ENCODE measurements at places on chromosomes 4 and X.

GRCh38 chrX:115892787-115893671 is 277.5 kb upstream of the AGTR2 start:
- no peak for DNase-seq

- no peak for DNase-seq
These were observed 81.5 kb downstream of the ARX start for GRCh38 chrX:24934279-24934678.

DNA sequence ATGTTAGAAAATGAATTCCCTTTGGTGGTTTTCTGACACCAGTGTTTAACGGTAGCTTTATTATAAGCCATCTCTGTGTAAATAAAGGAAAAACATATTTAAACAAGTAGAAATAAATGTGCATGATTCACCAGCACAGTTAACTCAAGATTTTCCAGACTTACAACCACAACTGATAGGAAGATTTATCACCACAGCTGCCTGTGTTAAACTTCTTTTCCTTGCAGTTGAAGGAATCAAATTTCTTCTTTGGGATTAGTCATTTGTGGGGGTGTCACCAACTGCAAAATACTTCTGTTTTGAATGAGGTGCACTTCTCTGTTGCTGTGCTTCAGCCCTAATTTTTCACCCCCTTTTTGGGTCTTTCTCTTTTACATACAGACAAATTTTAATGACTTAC is 128.1 kb upstream of the STK26 start:
- DNase-seq: no peak

DNA sequence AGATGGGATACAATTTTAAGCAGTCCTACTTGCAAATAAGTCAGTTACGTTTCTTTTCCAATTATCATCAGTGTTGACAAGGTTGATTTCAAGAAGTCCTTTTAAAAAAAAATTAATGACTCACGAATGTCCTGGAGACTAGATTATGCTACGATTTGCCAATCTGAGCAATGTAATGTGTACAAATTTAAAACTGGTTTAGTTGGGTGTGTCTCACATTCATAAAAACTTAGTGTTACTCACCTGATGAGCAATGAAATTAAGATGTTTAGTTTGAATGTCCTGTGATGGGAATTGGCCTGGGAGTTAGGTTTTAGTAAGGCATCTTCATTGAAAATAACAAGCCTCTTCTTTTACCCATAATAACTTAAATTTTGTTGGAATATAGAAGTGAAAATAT is 136.7 kb upstream of the POF1B start:
- no peak for DNase-seq

DNA sequence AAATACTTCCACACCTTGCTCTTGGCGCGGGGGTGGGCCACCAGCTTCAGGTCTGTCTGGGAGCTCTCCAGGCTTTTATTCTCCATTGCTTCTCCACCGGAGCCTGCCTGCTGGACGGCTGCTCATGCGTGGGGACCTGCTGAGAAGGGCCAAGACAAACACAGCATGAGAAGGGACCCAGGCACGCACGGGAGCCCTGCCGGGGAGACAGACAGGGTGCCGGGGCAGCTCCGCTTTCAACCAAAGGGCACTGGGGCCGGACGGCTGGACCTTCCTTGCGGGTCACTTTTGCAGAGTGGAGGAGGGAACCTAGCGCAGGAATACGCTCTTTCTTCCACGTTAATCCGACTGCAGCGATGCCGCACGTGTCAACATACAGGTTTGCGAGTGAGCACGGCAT is 10.1 kb downstream of the DHRSX start:
- DNase-seq: no peak

GRCh38 chr4:109990261-109991257 is 77.9 kb downstream of the EGF start:
- no peak for DNase-seq

DNA sequence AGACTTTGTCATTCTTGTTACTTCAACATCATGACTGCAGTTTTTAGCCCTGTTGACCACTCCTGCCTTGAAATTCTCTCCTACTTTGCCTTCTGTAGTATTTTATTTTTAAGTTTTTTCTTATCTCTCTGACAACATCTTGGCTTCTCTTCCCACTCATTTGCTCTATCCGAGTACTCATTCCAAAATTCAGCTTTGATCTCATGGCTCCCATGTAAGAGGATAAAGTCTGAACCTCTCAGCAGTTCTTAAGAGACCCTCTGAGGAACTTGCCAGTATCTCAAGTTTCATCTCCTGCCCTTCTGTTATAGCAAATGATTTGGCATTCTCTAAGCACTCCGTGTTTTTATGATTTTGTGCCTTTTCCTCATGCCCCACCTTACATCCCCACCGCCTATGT is 67.7 kb downstream of the GALNT7 start:
- DNase-seq: no peak

DNA sequence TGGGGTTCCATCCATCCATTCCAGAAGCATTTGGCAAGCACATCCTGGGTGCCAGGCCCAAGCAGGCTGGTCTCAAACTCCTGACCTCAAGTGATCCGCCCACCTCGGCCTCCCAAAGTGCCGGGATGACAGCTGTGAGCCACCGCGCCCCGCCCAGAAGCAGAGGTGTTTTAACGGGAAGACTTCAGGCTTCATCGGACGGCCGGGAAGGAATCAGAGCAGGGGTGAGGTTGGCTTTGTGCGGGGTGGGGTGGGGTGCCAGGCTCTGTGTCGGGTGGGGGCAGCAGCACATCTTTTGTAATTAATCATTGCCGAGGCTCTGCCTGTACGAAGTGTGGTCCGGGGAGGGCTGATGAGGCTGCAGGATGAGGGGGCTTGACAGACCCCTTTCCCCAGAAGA is 5.1 kb upstream of the SLC25A6 start:
- no peak for DNase-seq

DNA sequence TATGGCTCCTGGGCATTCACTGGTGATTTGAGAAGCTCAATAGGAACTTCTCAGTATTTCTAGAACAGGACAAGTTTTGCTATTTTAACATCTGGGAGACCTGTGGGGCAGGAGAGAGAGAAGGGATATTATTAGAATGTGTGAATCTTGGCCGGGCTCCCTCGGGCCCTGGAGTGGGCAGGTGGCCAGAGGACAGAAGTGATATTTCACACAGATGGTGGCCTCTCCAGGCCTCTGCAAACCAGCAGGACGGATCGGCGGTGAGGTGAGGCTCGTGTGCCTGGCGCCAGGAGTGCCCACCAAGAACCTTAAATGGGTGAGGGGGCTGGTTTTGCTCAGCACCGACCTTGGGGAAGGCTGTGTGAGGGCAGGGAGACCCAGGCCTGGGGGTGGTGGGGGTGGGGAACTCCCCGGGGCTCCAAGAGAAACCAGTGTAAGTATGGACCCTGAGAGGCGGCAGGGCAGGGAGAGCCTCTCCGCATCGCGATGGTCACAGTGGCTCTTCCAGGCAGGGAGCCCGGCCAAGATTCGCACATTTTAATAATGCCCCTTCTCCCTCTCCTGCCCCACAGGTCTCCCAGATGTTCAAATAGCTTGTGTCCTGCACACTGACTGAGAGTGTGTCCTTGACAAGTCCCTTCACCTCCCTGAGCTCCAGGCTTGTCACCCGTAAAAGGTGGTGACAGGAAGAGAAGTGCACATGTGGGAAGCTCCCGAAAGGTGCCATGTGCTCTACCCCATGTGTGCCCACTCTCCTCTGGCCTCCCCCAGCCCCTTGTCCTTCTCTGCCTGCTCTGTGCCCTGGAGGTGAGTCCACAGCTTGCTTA is 64.9 kb downstream of the SORCS2 start:
- no peak for DNase-seq

- no peak for DNase-seq
These were observed 230.8 kb downstream of the CFAP299 start for GRCh38 chr4:80566203-80566872.

DNA sequence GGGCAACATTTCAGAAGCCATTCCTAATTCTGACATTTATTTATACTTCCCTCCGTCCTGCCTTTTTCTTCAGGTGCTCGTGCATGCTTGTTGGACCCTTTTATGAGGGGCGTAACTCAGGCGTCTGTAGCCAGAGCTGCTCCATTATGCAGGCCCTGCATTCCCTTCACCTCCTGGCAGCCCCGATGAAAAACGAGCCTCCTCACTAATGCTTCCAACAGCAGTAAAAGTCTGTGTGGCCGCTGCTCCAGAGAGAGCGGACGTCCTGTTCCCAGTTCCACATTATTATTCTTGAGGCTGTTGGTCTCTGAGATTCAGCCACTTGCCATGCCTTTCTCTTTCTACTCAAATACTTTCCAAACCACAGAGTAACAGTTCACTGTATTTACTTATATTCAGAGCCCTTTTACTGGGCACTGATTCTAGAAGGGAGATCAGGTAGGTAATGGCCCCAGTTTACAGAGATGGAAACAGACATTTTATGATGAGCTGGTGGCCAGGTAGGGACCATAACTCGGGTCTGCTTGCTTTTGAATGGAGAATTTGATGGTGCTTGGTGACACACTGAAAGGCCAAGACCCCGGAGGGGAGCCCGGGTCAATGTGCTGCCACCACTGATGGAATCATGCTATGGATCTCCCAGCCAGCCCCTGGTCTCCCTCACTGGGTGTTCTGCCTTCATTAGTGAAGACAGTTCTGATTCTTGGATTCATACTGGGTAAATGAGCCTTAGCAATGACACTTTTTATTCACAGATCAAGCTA is 101.0 kb downstream of the GATB start:
- no peak for DNase-seq

GRCh38 chr4:185119927-185120630 is 23.0 kb upstream of the SLC25A4 start:
- DNase-seq: no peak

DNA sequence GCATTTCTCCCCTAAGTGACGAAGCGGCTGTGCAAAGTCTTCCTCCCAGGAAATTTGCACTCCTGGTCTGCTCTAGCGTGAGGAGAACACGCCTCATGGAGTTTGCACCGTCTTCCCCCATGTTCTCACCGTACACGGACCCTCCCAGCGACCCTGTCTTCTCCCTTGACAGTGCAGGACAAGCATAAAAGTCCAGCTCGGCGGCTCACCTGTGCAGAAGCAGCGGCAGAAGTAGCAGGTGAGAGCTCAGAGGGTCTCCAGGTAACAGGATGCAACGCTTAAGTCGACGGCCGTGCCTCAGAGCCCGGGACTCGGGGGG is 314 bp downstream of the P2RY8 start:
- DNase-seq: no peak

DNA sequence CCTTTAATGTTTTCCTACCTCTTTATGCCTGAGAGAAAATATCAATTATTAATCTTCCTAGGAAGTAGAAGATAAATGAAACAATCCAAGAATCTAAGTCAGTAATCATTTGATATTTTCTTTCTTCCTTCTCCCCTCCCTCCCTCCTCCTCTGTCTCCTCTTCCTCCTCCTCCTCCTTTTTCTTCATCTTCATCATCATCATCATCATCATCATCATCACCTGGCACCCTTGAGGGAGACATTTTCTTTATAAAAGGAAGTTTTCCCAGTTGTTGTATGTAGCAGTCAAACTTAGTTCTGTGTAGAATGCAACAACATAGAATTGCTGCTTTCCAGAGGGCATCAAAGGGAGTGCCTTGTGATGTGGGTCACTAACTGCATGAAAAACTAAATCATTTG is 100.1 kb downstream of the SLC10A6 start:
- no peak for DNase-seq

DNA sequence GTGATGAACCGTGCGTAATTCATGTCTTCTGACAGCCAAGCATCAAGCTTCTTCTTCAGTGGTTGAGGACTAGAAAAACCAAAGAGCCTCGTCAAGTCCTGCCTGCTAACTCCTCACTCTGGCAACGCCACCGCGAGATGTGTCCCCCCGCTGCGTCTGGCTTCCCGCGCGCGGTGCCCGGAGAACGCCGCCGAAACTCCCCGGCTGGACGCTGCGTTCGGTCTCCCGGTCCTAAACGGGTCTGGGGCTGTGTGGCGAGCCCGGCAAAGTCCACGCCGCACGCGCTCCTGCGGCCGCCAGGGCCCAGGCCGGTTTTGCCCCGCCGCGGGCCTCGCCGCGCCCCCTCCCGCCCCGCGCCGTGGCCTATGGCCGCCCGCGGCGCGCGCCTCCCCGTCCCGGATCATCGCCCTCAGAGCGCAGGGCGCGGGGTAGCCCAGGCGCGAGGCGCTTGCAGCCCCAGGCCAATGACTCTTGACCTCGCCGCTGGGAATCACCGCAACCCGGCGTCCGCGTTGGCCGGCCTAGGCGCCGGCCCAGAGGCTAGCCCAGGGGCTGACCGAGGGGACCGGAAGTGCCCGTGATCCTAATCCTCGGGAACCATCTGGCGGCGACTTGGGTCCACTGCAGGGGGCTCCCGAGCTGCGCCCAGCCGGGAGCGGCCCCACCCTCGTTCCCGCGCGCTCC is at the start of gene AADAT:
TSS of gene AADAT (minus strand) at position 289 of the 684 bp plus-strand sequence. CDS start at position 23, 266 bp downstream.
- no peak for DNase-seq

DNA sequence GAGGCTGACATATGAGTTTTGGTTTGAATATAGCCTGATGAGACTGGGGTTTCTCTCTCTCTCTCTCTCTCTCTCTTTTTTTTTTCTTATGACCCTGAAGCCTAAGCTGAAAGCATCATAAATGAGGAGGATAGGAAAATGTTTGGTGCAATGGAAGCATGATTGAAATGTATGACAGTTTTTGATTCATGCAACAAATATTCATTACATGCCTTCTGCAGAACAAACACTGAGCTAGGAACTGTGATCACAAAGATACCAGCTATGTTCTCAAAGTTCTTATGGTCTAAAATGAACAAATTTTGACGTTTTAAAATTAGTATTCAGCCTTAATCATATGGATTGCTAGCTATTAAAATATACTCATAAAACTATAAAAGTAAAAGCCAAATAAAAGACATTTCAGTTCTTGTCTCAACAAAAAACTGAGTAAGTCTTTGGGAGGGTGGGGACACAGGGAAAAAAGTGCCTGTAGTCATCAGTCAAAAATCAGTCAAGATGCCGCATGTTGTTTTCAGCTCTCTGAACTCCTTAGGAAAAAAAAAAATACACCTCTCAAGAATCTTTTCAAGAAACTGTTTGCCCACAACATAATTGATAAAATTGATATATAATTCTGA is 57.2 kb downstream of the NKX6-1 start:
- DNase-seq: no peak

- DNase-seq: no peak
These were observed 37.8 kb downstream of the FAT4 start for GRCh38 chr4:125352521-125352920.

DNA sequence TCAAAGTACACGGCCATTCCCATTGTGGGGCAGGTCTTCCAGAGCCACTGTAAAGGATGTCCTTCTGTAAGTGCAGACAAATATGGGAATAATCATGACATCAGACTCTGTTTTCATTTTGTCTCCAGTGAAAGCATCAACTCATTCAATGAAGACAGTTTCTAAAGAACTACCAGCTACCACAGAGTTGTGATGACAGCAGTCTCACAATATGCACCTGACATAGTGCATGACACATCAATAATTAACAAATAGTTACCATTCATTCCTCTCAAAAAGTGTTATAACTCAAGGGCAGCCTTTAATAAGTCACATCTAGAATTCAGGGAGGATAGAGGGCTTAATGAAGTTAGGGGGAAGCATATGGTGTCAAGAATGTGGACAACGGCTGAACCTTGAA is 20.2 kb downstream of the MTTP start:
- DNase-seq: no peak

DNA sequence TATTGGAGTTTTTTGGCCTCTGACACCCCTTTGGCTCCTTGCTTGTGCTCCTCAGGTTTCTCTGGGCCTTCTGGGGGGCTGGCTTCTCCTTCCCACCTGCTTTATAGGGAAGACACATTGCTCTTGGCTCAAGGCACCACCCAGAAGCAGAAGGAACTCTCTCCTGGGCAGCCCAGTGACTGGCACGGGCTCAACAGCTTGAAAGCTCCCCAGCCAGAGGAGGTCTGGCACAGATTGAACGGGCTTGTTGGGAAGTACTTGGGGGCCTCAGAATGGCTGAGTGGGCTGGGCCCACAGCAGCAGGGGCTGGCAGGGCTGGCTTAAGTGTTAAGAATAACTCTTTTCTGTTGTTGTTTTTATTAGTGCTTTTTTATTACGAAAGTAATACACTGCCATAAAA is 11.2 kb upstream of the ZNF185 start:
- DNase-seq: no peak

Data from activated naive CD4-positive, alpha-beta T cell treated with anti-CD3 and anti-CD28 coated beads, Interleukin-2, amount 50 U/mL, for 16 hours (primary cell).